Activated effector memory CD4-positive, alpha-beta T cell treated with Interleukin-2 at 50 U/mL for 16 hours (primary cell): ENCODE measurements at places on chromosomes 2 and 18.

DNA sequence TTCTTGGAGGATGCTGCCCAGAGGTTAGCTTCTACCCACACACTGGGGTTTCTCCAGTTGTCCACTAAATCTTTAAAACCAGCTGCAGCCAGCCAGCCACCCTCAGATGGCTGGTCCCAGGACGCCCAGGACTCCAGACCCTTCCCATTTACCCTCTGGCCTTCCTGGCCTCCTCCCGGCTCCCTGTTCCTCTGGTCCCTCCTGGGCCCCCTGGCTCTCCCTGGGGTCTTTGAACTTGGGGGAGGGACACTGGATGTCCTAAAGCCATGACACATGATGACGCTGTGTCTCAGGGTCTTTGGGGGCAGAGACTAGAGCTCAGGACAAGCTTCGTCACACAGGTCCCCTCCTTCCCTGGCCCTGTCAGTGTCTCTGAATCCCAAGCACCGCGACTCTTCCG lies 201.1 kb upstream of the HDAC4 start:
- no peak for DNase-seq

DNA sequence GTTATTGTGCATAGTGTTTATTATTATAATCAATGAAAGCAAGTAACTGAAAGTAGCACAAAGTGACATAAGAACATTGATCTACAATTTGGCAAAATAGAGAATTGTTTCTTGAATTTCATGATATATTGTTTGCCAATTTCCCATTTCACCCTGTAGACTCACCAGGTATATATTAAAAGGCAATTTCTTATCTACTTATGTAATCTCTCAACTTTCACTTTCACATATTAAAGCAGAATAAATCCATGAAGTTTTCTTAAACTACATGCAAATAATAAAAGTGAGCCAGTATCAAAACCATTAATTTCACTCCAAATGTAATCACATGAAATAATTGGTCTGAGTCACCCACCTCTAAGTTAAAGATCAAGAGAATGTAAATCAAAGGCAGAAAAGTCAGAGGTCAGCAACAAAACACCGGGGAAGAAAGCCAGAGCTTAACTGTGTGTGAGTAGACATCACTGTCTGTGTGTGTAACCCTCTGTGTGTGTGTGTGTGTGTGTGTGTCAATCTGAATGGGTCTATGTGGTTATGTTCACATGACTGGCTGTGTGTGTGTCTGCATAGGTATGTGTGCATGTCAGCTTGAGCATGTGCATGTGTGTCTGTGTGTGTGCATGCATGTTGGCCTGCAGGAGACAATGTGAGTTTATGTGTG lies 44.1 kb downstream of the ZNF385B start:
- DNase-seq = no peak

DNA sequence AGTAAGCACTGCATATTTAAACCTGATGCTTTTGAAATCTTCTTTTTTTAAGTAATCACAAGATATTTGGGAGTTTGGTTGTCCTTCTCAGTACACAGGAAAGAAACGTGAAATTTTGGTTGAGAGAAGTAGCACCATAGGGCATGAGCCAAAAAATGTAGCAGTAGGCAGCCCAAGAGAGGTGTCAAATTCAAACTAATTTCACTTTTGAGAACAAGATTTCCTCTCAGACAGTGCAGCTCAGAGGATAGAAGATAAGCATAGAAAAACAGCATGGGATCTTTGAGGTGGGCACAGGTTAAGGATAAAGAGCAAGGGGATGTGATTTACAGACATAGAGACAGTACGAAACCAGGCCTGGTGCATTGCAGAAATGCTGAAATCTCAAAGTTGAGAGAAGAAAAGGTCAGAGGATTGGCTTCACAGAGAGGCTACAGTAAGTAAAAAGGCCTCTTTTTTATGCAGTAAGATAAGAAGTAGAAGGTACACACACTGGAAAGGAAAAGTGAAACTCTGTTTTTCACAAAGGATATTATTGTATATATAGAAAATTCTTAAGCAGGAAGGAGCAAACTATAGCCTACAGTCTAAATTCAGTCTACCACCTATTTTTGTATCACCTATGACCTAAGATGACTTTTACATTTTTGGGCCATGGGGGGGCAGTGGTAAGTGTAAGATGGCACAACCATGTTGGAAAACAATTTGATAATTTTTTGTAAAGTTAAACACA lies 89.8 kb downstream of the PKP4 start:
- DNase-seq = no peak

- DNase-seq = no peak
These were observed 10.3 kb upstream of the PAPOLG start for GRCh38 chr2:60745761-60746160.

DNA sequence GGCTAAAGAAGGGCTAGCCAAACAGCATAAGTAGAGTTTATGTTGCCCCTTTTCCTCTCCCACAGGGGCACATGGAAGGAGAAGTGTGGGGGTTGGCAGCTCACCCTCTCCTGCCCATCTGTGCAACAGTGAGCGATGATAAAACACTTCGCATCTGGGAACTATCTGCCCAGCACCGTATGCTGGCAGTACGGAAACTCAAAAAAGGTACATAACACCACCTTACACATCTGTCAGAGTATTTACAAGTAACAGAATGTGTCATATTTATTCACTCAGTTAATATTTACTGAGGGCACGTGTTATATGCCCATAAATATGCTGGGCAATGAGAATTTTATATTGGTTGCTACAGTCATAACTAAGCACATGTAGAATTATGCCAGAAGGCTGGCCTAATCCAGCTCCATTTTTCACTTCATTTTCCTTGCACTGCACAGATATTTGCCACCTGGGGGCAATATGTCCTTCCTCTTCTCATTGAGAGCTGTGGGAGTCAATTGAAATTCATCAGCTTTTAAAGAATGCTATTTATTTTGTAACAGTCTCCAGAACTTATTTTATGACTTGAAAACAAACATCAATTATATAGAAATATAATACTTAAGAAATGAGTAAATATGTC lies 150.6 kb downstream of the RTN4 start:
- DNase-seq = no peak

GRCh38 chr2:113992090-113992489 lies 102.2 kb downstream of the ACTR3 start:
- no peak for DNase-seq

GRCh38 chr2:181632733-181633401 lies 24.0 kb downstream of the CERKL start:
- DNase-seq = no peak

DNA sequence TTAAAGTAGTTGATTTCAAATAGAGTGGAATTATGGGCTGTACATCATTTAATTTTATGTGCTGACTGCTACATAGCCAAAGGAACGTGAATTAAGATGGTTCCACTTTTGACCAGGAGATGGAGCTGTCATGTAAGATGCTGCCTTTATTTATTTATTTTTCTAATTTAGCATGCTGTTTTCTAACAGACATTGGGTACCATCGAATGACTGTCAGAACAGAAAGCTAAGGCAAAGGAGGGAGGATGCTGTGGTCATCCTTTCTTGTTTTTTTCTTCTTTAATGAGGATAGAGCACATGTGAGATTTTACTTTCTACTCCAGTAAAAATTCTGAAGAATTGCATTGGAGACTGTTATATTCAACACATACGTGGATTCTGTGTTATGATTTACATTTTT lies at the start of gene SCN2A:
Gene SCN2A, plus strand, starts transcription at position 185 of the 400 bp plus-strand sequence. CDS start 56,410 bp downstream, outside the sequence.
- DNase-seq = no peak

GRCh38 chr18:62682371-62682770 lies 33.0 kb upstream of the PHLPP1 start:
- no peak for DNase-seq

DNA sequence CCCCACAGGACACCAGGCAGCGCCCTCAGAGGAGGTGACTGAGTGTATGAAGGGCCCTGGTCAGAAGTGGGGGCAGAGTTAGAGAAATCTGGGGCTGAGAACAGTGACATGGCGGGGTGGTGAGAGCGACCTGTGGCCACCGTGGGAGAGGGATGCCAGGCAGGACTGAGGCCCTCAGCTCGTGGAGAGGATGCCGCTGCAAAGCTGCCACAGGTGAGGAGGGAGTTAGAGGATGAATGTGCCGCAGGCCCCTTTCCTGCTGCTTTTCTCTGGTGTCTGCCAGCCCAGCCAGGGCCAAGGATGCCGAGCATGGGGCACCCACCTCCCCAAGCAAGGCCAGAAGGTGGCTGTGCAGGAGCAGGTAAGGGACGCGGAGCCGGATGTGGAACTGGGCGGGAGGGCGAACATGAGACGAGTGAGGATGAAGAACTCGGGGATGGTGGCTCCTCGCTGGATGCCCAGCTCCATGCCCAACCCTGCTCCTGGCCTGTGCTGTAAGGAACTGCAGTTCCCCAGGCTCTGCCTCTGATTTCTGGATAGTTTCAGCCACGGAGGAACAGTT lies 269.2 kb upstream of the HDAC4 start:
- DNase-seq = no peak

GRCh38 chr2:179331061-179331460 lies 66.4 kb upstream of the SESTD1 start:
- no peak for DNase-seq

DNA sequence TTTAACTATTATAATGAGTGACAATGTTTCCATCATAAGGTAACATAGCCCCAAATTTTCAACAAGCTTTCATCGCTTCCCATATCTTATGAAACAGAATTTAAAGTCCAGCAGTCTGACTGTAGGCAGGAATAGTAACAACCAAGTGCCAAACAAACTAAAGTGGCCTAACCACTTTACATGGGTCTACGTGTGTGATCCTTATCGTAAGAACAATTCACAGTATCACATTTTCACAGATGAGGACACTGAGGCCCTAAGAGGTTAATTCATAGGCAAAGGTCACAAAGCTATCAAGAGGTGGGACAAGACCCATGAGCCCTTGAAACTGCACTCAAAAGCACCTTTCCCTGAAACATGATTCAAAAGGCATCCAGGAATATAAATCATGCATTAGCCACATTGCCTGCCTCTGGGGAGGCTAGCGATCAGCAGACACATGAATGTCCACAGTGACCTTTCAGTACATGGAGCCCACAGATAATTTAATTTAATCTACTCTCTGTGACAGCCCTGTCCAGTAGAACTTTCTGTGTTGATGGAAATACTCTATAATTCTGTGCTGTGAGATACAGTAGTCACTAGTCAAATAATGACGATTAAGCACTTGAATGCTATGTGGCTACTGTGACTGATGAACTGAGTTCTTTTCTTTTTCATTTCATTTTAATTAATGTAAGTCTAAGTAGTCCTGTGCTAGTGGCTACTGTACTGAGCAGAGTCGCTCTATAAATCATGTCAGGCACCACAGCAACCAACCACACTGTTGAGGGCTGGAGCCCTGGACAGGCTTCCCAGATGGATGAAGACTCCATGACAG lies 30.3 kb downstream of the KIDINS220 start:
- no peak for DNase-seq

GRCh38 chr2:19579461-19579860 lies 221.0 kb upstream of the OSR1 start:
- DNase-seq = no peak

DNA sequence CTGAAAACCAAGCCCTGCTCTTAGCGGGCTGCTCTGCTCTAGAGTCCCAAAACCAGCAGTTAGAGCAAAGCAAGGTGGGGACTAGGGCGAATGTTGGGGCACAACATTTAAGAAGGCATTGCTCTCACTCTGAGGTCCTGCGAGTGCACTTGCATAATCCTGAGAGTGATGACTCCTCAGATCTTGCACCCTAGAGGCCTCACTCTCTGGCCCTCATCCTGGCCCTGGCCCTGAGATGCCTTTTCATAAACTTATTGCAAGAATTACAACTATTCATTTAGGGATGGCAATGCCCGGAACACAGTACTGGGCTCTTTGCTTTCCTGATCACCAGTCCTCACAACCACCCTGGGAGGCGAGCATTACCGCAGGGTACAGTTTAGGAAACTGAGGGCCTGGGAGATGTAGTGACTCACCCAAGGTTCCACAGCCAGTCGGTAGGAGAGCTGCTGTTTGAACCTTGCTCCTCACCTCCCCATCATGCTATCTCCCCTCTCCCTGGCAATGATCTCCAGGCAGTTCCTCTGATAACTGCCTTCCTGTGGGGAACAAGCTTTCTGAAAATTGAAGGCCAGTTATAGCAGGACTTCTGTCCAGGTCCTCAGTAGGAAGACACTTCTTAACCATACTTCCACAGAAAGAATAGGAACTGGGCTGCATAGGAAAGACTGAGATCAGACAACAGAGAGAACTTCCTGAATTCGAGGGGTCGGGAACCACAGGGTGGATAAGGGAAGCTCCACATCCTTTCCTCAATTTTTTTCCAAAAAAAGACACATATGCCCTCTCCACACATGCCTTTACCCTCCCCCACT lies 91.3 kb downstream of the TNS1 start:
- no peak for DNase-seq
